Activated T-helper 1 cell treated with anti-CD3 and anti-CD28 coated beads, Interleukin-12 subunit alpha, Interleukin-12 subunit beta, Interleukin-2, Interleukin-4 antibody, amounts not matched to agents 30 ng/mL and 10 ng/mL and 1 ng/mL, durations not matched to agents 14 hours and 24 hours and 36 hours (primary cell): ENCODE measurements at places on chromosomes 13 and 19.
A peak's percentile ranks its signal among the peaks of the same experiment; 100 is the strongest.

GRCh38 chr19:17114414-17114831, 38.8 kb downstream of the MYO9B start:
- DNase-seq = no peak

DNA sequence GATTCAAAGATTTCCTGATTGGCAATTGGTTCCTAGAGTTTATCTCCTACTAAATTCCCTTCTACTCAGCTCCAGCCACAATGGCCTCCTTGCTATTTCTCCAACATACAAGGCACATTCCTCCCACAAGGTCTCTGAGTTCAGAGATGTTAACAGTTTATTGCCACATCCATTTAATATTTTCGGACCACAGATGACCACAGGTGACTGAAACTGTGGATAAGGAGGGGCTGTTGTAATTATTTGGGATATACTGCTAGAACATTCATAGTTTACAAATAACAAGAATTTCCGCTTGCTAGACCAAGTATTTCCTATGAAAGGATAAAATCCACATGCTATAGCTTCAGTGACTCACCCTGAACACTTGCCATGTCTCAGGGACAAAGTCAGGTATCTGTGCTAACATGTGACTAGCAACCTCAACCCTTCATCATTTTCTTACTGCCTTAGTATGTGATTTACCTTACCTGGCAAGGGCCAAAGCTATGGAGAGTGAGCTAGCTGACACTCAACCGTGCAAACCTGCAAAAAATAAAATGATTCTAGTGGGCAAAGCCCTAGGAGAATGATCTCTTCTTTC, 117.7 kb downstream of the TBC1D4 start:
- DNase-seq = no peak

- DNase-seq = no peak
Measured at GRCh38 chr19:995051-995827, 5.0 kb upstream of the GRIN3B start.

GRCh38 chr13:112968910-112969691, at the start of gene MCF2L:
Gene MCF2L (plus strand): TSS chr13:112969214. CDS start chr13:112969380, 166 bp downstream.
- peak; percentile 5 for DNase-seq

- no peak for DNase-seq
Measured at GRCh38 chr13:36341718-36342117, 4.5 kb downstream of the SPART start.

GRCh38 chr13:96700657-96701056, 293.6 kb downstream of the OXGR1 start:
- DNase-seq = no peak

DNA sequence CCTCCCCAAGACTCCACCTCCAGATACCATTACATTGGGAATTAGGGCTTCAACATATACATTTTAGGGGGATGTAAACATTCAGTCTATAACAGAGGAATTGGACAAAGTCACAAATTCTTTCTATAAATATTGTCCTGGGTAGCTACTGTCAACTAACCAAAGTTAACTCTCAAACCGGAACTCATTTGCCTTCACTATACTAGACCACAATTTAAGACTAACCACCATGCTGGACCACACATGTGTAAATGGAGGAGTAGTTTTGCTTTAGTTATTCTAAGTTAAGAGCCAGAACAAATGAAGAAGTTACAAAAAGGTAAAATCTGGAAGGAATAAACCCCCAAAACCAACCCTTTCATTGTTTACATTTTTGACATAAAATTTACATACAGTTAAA, 222.8 kb downstream of the NDFIP2 start:
- no peak for DNase-seq
